ENCODE measurements at places on chromosomes 6 and 20.
A peak's percentile ranks its signal among the peaks of the same experiment; 100 is the strongest.

DNA sequence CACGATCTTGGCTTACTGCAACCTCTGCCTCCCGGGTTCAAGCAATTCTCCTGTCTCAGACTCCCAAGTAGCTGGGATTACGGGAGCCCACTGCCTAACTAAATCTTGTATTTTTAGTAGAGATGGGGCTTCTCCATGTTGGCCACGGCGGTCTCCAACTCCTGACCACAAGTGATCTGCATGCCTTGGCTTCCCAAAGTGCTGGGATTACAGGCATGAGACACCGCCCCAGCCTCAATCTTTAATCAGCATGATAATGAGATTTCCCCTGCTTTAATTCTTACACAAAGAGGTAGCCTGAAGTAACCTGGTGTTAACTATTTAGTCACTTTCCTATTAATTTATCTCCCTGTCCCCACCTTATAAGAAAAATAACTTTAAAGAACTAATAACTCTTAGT is 31.3 kb upstream of the TRDN start:
- no peak for DNase-seq

DNA sequence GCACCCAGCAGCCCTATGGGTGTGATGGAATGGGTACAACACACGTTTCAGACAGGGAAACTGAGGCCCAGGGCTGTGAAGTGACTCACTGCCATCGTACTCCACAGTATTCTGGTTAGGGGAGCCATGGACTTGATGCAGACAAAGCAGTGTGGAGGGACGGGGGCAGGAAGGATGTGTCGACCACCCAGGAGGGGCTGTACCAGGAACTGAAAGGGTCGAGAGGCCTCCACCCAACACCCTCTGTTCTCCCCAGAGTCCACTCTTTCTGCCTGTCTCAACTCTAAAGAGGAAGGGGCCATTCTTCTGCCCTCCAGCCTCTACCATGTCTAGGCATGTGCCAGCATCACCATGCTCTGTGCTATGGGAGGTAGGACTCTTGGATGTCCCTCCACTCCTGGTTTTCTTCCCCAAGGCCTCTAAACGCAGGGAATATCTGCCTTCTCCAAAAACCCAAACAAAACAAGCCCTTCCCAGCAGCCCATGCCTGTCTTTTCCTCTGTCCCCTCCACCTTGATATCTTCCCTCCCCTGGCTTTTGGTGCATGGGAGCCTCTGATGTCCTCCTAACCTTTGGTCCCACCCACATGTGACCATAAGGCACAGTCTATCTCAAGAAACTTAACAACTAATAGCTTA is 7.4 kb downstream of the SLC22A1 start:
- DNase-seq, result no peak

DNA sequence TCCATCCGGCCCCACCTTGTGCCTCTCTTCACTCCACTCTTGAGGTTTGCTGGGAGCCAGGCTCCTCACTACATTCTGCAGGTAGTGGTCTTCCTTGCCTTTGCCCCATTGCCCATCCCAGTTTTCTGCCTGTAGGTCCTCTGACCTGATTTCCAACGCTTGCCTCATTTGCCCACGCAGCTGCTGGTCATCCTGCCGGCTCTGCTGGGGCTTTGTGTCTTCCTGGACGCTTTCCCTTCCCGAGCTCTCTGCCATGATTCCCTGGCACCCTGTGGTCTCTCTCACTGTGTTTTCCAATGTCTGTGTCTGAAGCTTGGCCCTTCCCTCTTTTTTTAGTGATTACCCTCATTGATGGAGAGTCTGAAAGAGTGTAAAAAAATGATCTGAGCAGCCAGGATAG is 451.6 kb downstream of the UTRN start:
- DNase-seq, result no peak

- no peak for DNase-seq
Measured at GRCh38 chr6:6730831-6731230, 142.3 kb downstream of the LY86 start.

DNA sequence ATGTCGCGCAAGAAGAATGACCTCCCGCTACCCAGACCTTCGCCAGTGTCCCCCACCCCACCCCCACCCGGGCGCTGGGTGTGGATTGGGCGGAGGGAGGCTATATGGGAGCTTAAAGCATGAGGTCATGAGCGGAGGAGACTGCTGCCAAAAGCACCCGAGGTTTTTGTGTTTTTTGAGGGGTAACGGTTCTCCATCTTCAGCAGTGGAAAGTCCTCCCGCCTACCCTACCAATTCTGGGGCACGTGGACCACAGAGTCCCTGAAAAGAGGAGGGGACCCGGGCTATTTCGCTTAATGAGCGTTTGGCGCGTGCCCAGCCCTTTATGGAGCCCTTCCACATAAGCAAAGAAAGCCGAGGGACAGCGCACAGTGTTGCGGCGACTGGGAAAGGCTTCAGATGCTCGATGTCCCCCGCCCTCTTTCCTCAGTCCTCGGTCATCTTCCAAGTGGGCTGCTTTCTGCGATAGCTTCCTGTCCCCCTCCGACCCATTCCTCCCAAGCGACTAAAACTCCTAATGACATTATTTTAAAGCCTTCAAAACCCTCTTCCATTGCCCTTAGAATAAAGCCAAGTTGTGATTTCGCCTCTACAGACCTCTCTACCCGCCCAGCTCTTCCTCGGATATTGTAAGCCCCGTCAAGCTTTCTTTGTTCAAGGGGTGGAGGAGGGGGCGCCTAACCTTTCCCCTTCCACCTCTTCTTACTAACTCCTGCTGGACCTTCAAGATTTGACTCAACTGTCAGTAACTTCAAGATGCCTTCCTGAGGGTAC is 2.1 kb upstream of the TRERF1 start:
- peak; percentile 80 for DNase-seq

- no peak for DNase-seq
Measured at GRCh38 chr20:17668432-17668831, 13.6 kb downstream of the RRBP1 start.

- DNase-seq, result no peak
Measured at GRCh38 chr20:25025986-25026605, 31.8 kb downstream of the ACSS1 start.

DNA sequence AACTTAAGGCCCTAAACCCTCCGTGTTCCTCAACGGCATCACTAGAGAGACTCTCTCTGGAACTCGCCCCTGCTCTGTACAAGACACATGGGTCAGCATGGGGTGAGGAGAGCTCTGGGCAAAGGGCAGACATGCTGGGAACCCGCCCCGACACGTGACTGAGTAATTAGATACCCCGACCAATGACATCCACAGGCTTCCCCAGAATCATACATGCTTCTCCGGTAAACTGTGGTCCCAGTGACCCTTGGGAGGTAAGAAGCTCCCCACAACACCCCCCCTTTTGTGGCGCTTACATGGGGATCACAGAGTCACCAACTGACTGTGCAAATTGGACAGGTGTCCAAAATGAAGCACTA is 31.7 kb upstream of the RPS6KA2 start:
- no peak for DNase-seq

DNA sequence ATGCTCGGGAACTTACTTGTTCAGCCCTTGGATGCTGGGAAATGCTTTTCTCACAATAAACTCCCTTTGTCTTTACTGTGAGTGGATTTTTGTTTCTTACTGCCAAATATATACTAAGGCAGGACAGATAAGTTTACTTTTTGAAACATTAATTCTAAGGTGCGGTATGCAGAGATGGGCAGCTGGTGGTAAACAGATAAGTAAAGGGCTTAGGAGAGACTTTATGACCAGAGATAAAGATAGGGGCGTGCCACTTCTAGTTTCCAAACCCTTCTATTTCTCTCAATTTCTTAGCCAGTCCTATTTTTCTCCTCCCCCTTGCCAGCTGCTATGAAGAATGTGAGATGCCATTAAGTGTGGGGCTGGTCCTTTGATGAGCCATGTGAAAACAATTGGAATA is 16.3 kb downstream of the SAMD3 start:
- DNase-seq, result no peak

DNA sequence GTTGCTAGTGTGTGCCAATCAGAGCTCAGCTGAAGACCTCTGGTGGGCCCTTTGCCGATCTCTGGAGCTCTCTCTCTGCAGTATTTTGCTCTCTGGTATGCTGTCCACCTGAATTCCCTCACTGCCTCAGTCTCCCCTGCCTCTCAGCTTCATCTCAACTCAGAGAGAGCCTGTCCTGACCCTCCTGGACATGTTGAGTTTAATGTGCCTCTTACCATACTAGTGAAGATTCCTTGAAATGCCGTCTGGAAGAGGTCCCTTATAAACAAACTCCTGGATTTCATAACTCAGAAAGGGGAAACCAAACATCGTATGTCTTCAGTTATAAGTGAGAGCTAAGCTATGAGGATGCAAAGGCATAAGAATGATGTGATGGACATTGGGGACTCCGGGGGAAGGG is 231.1 kb upstream of the ZNF217 start:
- no peak for DNase-seq

- DNase-seq, result no peak
Measured at GRCh38 chr6:52360028-52360427, 1.9 kb upstream of the PAQR8 start.

GRCh38 chr6:16043171-16044135 is 85.4 kb upstream of the MYLIP start:
- no peak for DNase-seq

DNA sequence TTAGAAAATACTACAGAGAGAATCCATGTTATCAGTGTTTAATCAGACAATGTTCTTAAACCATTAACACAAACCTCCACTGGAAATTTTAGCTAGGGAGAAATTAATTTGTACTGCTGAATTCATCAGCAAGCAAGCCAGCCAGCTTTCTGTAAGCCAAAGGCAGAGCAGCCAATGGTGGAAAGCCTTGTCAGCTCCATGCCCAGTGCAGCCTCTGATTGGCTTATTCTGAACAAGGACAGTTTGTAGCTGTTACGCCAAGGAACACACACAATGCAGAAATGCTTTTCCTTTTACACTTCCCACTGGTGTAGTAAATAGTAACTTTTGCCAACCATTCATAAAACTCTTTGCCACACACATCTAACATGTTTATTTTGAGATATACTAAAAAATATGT is 265.0 kb downstream of the TENT5A start:
- no peak for DNase-seq

DNA sequence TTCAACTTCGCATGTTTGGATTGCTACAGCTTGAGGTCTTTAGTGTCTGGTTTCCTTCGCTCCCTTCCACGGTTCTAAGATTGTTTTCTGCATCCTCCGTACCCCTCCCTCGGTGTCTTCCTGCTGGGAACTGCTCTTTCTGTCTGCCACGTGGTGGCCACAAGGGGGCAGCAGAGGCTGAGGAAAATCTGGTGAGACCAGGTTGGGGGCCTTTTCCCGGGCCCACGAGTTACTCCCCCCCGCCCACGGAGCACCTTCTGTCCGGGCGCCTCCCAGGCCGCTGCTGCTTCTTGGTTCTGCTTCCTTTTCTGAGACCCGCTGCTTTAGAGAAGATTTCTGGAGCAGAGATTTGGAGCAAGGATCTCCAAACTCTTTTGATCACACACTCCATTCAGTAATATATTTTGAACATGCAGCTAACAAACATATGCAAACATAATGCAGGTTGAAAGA is 21.1 kb upstream of the NOTCH4 start:
- peak; percentile 86 for DNase-seq

DNA sequence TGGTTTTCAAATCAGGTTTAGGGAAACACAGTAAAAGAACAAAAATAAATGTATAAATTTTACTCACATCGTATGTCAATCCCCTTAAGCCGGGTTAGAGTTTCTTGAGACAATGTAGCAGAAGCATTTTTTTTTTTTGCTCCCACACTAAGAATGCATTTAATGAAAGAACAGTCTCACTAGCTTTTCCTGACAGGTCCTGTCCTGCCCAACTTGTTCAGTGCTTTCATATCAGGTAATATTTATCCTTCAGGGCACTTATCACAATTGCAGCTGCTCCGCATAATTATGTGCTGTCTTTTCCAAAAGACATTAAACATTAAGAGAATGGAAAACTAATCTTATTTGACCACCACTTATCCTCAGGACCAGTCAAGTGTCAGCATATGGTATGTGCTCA is 632.0 kb downstream of the HTR1B start:
- no peak for DNase-seq

GRCh38 chr6:75997696-75998095 is 74.8 kb downstream of the IMPG1 start:
- DNase-seq, result no peak

GRCh38 chr6:142570221-142570671 is 268.4 kb downstream of the ADGRG6 start:
- DNase-seq, result no peak

DNA sequence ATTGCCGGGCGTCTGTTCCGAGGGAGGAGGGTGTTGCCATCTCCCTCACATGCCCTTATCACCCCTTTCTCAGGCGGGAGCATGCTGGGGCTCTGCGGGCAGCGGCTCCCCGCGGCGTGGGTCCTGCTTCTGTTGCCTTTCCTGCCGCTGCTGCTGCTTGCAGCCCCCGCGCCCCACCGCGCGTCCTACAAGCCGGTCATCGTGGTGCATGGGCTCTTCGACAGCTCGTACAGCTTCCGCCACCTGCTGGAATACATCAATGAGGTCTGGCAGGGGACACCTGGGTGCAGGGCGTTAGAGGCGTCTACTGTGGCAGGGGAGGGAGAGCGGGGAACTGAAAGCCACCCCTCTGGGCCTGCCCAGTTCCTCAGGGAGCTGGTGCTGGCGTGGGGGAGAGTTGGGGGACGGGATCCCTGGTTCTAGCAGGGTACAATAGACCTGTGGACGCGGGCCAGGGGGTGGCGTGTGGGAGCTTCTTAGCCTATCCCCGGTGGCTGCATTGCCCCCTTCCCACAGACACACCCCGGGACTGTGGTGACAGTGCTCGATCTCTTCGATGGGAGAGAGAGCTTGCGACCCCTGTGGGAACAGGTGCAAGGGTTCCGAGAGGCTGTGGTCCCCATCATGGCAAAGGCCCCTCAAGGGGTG is 697 bp downstream of the PPT2 start:
- peak; percentile 73 for DNase-seq

- no peak for DNase-seq
Measured at GRCh38 chr6:900716-901605, 208.0 kb upstream of the EXOC2 start.

DNA sequence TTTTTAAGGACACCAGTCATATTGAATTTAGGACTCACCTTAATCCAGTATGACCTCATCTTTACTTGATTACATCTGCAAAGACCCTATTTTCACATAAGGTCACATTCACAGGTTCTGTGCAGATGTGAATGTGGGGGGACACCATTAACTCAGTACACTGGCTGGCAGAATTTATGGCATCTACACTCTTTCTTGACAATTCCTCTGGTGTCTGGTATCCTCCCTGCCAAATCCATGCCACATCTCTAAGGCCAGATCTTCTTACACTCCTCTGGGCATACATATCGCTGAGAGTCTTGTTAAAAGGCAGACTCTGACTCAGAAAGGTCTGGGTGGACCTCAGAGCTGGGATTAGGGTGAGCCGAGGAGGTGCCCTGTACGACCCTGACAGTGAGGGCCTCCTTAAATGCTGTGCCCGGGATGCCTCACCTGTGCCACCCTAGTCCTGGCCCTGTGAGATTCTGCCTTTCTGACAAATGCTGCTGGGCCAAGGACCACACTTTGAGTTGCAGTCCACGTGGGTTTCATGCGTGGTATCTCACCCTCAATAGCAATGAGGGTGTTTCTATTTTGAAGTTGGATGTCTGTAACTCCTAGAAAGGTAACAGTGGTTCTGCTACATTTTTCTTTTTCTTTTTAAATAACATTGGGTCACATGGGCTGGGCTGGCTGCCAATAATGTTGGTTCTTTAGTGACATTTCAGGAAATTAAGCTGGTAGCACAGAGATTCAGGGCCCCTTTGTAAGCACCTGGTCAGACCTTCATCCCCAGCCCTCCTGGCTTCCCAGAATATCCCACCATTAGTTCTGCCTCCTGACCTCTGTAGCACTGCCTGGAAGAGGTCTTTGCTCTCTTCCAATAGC is 17.2 kb upstream of the LRRN4 start:
- DNase-seq, result no peak

- no peak for DNase-seq
Measured at GRCh38 chr20:62887152-62887859, 25.7 kb upstream of the TCFL5 start.

Measured in left forelimb (tissue), 1 donor.